ENCODE measurements at places on chromosomes 16 and 17. TPM values are rescaled to one million over a fixed set of nuclear protein-coding genes. Genes with fewer than 3 reads are reported as not detected.
A peak's percentile ranks its signal among the peaks of the same experiment; 100 is the strongest.

GRCh38 chr17:6641247-6641863 lies 495 bp downstream of the TXNDC17 start:
- DNase-seq: peak; percentile 39

GRCh38 chr16:50204453-50205108 lies 51.5 kb downstream of the TENT4B start:
- DNase-seq: no peak

- DNase-seq: no peak
These were observed 2.3 kb downstream of the TP53 start for GRCh38 chr17:7684851-7685532.

GRCh38 chr16:57572978-57573728 lies 30.7 kb downstream of the ADGRG5 start:
- DNase-seq: no peak

DNA sequence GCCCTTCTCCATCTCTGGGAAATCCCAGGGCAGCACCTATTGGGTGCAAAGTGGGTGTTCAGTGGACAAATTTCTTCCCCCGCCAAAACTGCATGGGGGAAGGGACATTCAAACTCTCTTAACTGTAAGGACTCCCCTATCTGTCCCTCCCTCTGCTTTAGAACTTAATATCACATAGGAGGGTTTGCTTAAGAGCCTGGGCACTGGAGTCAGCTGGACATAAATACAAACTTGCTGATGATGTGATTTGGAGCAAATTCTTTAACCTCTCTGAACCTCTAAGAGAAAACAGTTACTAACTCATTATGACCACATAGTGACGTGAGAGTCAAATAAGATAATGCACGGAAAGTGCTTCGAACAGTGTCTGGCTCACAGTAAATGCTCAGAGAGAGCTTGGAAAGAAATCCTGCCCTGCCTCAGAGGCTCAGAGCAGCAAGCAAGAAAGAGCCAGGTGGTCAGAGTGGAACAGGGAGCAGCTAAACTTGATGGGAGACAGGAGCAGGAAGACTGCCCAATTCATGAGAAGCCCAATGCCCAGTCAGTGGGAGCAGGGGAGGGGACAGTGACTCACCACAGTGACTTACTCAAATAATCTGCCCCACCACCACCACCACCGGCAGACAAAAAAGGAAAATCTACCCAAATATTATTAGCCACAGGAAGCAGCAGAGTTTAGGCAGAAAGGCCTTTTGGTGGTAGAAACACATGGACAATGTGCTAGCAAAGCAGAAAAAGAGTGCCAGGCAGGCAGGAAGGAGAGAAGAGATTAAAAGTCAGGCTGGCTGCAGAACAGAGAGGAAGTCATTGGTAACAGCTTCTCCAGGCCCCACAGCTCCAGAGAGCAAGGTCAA lies 23.9 kb upstream of the CCL1 start:
- no peak for DNase-seq

DNA sequence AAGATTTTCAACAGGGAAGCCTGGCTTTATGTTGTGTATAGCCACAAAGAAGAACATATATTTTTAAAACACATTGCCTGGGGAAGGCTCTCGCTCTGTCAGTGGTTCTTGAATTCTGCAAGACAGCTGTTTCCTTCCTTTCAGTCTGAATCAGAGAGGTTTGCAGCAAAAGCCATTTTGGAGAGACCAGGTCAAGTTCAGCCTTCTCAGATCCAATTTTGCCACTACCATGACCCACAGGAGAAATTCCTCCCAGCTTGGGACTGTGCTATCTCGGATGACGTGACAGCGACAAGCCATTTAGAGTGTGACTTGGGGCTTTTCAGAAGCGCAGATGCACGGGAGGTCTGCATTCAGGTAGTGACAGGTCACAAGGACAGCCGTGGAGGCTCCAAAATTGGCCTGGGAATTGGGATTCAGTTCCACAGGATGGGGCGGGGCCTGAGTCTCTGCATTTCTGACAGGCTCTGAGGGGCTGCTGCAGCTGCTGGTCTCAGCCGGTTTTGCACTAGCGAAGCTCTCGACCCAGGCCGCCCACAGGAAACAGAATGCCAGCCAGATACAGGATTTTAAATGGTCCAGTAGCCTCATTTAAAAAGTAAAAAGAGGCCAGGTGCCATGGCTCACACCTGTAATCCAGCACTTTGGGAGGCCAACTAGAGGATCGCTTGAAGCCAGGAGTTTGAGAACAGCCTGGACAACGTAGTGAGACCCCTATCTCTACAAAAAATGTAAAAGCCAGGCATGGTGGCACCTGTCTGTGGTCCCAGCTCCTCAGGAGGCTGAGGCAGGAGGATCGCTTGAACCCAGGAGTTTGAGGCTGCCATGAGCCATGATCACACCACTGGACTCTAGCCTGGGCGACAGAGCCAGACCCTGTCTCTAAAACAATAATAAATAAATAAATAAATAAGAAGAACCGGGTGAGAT lies 196.6 kb upstream of the CIBAR2 start:
- no peak for DNase-seq

- DNase-seq: no peak
These were observed 15.0 kb upstream of the MT4 start for GRCh38 chr16:56549744-56550385.

CCL8 gene
- total RNA-seq: not detected

DNA sequence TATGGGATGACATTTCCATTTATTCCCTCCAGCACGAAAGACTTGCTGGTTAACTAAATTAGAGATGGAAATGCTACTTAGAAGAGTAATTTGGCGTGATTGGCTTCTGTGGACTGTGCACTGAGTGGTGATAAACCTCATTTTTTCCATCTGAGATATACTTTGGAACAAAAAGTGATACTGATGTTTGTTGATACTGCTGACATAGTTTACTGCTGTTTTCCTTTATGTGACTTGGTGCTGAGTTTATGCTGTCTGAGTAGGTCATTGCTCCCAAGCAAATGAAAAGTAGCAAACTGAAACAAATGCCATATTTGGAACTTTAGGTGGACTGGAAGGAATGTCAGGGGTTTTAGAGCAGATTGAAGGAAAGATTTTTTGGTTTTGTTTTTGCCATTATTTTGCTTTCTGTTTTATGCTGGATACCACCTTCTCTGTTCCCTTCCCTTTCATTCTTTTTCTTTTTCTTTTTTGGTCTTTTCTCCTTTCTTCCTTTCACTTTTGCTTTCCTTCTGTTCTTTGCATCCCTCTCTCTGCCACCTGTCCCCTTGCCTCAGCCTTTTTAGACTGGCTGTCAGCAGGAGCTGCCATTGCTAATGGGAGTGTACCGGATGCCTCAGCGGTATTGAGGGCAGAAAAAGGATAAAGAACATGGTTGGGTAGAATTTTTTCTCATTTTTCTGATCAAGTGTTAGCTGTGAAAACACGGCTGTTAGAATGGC lies 41.8 kb downstream of the NUP93 start:
- no peak for DNase-seq

ST6GALNAC2 gene
- total RNA-seq: 14.7 TPM

- DNase-seq: peak; percentile 6
These were observed 66.3 kb downstream of the BPTF start for GRCh38 chr17:67891481-67892119.

DNA sequence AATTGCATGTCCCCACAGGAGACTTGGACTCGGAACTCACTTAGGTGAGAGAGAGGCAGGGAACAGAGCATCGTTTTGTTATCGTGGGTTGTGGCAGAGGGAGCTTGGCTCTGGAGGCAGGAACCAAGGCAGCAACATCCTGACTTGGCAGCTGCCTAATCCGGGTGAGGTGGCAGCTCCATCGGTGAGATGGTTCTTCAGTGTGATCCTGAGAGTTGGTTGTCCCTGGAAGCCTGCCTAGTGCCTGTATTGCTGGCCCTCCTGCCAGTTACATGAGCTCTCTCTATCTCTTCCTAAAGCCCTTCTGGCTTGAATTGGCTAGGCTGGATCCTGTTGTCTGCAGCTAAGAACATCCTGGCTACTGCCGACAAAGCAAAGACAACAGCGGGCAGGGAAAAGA lies 19.9 kb upstream of the SEC14L1 start:
- DNase-seq: no peak

DNA sequence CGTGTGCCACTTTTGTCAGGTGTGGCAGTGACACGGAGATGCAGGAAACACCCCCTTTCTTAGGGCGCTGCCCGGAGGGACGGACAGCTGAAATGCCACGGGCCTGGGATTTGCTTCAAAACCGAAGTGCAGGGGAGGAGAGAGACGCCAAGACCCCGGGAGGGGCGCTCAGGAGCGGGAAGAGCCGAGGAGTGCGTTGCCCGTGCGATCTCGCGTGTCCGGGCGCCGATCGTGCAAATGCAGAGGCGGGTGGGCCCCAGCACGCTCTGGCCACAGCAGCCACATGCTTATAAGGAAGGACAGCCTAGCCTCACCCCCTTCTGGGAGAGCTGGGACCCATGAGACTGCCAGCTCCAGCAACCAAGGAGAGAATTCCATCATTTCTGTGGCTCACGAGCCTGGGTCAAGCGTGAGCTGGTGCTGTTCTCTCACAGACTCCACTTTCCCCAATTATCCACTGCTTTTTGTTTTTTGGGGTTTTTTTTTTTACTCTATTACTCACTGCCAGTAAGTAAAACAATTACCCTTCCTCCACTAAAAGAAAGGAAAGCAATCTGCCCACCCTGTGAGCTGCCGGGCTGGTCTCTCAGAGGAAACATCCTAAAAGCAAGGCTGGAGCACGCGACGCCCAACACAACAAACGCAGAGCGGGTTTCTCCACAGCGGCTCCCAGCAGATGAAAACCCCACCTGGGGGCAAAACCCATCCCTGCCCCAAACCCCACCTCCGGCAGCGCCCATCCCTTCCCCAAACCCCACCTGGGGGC lies 27.2 kb upstream of the C16orf95 start:
- DNase-seq: no peak

MT1E gene
- 383 TPM for total RNA-seq

DNA sequence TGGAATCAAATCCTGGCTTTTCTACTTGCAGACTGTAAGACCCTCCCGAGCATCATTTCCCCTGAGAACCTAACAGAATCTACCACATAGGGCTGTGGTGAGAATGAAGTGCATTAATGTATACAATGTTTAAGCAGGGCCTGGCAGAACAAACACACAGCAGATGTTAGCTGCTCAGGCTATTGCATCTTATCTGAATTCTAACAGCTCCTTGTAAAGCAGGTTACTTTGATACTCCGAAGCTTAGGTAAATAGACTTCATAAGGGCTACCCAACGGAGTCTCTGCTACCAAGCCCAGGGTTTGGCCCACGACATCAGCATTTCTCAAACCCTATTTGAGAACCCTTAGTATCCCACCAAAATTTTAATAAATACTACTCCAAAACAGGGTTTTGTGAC lies 24.4 kb upstream of the NOS2 start:
- no peak for DNase-seq

DNA sequence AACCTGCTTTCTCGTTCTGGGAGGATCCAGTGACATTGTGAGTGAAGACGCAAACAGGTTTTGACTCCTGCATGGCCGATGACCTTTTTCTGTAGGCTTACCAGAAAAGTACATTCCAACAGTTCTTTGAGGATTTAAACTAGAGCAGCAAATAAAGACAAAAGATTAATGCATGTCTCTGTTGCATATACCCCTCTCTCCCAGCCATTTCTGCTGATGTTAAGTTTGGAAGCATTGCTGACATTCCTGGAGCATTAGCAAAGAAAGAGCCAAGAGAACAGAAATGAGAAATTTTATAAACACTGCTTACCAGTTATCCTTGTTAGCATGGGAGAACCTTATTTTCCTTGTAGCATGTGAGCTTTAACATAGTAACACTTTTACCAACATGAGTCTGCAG lies 49.3 kb downstream of the SIAH1 start:
- DNase-seq: no peak

NXPH3 gene
- 0.10 TPM for total RNA-seq

GOSR1 gene
- 48.8 TPM for total RNA-seq

GRCh38 chr17:67500677-67501300 lies 123.7 kb downstream of the PITPNC1 start:
- DNase-seq: no peak

FDXR gene
- total RNA-seq: 98.8 TPM

CACNG1 gene
- total RNA-seq: not detected

GRCh38 chr17:80323982-80324381 lies 63.3 kb downstream of the RNF213 start:
- no peak for DNase-seq

DNA sequence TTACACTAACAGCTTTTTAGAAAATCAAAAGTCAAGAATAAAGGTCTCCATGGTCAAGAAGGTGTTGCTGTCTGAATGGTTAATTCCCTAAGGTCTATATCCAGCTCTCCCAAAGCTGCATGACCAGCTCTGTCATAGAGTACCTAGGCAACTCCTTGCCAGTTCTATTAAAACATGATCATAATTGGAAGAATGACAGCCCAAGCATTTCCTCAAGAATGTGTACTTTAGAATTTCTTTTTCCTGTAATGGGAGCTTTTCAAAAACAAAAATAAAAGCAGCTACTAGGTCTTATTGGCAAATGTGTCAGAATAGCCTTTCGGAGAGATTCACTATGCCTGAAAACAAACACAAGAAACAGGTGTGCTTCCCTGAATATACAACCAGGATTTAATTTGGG lies 7.9 kb downstream of the SPOP start:
- no peak for DNase-seq

ZG16B gene
- total RNA-seq: 2.3 TPM

MT3 gene
- total RNA-seq: not detected

DNA sequence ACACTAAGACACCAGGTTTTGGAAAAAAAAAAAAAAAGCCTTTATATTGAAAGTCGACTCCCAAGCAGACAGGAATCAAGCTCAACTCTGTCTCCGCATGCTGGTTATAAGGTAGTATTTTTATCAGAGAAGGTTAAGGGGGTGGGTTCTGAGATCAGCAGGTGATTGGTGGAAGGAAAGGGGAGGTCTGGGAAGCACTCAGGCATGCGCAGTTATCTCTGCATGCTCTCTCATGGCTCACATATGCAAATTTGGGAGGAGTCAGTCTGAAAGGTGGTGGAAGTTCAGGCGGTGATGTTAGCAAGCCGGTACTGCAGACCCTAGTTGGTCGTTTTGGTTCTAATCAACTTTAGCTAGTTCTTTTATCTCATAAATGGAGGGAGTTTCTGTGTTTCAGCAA lies 357.6 kb upstream of the C16orf82 start:
- no peak for DNase-seq

GRCh38 chr17:28514561-28515002 lies 8.4 kb downstream of the FOXN1 start:
- DNase-seq: no peak

ABCC11 gene
- total RNA-seq: 0.54 TPM

- no peak for DNase-seq
These were observed 64.8 kb downstream of the ERCC4 start for GRCh38 chr16:13984794-13985193.

ADAT1 gene
- total RNA-seq: 44.2 TPM

DNA sequence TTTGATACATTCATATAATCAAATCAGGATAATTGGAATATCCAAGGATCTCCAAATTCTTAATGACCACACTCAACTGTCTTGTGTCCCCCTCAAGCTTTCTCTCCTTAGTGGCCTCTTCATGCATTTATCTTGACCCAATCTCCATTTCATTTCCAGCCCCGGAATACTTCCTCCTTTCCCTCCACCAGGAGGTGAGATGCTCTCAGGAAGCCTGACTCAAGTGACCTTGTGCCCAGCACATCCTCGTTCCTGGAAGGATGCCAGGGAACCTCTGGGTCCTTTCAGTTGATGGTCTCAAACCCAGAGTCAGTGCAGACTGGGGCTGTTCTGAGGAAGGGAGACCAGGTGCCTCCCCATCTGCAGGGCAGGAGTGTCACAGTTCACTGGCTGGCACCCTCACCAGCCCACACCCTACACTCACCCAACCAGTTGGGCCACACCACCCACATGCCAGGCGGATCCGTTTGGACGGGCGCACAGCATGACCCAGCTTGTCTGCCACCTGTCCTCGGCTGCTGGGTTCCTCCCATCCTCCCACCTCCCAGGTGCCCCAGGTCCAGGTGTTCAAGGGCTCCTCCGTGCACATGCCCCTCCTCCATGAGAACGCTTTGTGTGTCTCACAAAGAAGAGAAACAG lies 14.0 kb upstream of the EMP2 start:
- DNase-seq: no peak

- DNase-seq: no peak
These were observed 22.8 kb upstream of the ITPRIPL2 start for GRCh38 chr16:19090916-19091315.
